ENCODE measurements at places on chromosomes 11 and 22.

DNA sequence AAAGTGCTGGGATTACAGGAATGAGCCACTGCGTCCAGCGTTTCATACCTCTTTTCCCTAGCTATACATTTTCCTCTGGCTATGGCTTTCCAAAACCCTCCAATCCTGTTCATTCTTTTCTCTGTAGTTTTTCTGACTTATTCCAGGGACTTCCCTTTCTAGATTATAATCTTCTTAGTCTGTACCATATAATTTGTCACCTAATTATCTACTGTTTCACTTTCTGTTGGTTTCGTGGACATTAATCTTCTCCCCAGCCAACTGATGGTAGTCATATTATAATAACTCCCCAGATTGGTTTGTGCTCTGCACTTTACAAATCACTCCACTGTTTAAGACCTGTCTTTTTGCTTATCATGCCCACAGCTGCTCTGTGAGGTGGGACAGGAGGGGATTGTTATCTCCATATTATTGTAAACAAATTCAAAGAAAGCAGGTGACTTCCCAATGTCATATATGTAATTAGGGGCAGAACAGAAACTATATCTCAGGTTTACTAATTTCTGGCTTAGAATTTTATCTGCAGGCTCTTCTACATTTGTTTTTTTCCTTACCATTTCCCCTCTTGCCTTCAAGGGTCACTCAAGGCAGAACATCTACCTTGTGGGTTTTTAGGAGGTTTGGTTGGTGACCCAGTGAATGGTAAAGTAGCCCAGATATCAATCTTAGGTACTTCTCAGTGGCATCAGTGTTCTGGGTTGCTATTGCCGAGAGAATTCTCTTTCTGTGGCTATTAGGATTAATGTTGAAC, 23.9 kb downstream of the STIM1 start:
- DNase-seq: no peak

GRCh38 chr11:108757630-108758029, 92.8 kb downstream of the DDX10 start:
- no peak for DNase-seq

DNA sequence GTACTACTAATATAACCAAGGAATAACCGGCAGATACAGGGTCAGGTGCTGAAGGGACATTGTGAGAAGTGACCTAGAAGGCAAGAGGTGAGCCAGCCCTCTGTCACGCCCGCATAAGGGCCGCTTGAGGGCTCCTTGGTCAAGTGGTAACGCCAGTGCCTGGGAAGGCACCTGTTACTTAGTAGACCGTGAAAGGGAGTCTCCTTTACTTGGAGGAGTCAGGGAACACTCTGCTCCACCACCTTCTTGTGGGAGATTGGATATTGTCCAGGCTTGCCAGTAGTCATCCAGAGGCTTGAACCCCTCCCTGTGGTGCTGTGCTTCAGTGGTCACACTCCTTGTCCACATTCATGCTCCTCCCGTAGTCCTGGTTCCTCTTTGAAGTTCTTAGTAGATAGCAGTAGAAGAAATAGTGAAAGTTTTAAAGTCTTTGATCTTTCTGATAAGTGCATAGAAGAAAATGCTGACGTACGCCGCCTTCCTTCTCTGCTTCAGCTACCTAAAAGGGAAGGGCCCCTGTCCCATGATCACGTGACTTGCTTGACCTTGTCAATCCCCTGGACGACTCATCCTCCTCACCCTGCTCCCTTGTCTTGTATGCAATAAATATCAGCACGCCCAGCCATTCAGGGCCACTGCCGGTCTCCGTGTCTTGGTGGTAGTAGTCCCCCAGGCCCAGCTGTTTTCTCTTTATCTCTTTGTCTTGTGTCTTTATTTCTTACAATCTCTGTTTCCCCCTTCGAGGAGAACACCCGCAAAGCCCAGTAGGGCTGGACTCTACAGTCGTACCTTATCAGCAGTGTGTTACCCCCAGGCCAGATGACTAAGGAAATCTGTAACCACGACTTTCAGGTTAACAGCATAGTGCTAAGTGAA, 6.1 kb downstream of the NUP50 start:
- DNase-seq: no peak

DNA sequence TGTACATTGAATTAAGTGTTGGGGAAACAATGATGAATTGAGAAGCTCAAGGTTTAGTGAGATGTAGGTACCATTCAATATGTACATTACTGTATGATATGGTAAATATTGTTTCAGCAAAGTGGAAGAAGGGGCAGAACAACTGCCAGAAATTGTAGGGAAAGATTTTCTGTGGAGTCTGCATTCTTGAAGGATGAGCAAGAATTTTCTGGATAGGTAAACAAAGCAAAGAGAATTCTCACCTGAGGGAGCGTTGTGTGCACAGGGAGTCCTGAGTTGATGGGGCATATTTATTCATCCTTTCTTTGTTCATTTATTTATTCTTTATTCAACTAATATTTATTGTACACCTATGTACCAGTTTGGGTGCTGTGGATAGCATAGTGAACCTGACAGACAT, 83.2 kb downstream of the TMEM135 start:
- DNase-seq: no peak

DNA sequence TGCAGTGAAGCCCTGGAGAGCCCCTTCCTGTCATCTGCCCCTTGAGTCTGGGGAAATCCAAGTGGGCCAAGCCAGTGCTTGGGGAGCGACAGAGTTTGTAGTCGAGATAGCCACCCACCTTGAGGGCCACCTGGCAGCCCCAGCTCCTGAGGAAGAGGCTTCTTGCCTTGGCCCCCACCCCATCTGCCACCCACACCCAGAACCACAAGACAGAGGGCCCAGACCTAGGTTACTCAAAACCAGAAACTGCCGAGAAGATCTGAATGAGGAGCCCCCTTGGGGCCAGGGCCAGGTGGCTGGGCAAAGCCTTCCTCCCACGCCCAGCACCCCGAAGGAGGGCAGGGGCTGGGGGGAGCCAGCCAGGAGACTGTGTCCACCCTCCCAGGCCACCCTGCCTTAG, 18.8 kb upstream of the PRR5 start:
- DNase-seq: no peak

GRCh38 chr11:13054278-13054677, 45.2 kb downstream of the RASSF10 start:
- DNase-seq: no peak

- no peak for DNase-seq
Measured at GRCh38 chr11:128596250-128596649, 8.9 kb upstream of the ETS1 start.

DNA sequence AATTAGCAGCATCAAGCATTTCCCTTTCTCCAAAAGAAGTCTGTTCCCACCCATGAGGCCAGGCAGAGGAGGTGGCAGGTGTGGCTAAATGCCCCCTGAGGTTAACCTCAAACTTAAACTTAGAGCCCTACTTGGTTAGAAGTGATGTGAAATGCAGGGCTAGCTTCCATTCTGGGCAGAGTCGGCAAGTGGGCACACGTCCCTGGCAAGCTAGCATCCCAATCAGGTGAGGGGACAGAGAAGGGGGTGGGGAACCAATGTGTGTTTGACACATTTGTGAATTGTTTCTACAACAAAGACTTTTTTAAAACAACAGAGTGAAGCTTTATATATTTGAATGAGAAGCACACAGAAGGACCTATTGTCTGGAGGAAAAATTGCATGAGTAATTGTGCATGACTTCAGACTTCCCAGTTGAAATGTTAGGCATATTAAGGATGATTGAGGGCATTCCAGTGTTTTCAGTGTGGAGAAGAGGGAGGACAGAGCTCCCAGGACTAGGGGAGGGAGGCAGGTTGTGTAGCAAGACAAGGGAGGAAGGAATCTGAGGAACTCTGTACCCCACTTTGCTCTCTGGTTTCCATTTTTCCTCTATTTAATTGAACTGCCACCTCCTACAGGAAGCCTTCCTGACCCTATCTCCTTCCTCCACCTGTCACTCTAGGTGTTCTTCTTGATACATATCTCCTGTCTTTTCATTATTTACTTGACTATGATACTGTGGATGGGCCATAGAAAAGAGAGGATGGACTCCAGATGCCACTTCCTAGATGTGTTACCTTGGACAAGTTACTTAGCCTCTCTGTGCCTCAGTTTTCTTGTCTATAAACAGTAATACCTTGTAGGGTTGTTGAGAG, 83.3 kb upstream of the PICALM start:
- DNase-seq: peak; percentile 90

- DNase-seq: no peak
Measured at GRCh38 chr11:134022748-134023147, 46.1 kb upstream of the JAM3 start.

DNA sequence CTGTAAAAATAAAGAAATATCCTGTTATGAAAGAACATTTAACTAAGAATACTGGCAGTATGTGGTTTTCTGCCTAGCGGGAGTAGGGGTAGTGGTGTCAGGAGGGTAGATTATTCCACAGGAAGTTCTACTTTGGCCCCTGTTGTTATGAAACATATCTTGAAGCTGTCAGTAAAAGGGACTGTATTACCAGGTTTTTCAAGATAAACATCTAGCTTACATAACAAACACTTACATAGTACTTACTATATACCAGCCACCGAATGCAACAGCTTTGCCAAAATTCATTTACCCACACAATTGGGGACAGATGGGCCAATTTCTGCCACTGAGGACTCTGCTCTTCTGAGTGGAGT, 3.7 kb downstream of the TMEM123 start:
- DNase-seq: no peak

GRCh38 chr11:115775846-115776245, 271.6 kb upstream of the CADM1 start:
- no peak for DNase-seq

- DNase-seq: no peak
Measured at GRCh38 chr22:43387815-43388214, 24.0 kb upstream of the MPPED1 start.

DNA sequence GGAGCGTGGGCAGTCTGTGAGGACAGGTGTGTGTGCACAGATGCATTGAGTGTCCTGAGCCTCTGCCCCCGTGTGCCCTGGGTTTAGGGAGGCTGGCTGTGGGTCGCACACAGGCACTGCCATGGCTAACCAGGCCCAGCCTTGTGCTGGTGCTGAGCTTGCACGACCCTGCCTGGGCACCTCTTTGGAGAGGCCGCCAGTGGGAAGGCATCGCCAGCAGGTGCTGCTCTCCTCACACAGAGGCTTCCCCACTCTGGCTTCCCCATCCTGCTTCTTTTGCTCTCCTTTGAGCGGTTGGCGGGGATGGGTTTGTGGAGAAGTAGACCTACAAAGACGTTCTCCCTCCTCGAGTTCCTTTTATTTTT, 4.1 kb downstream of the WNT7B start:
- DNase-seq: no peak

GRCh38 chr11:65786786-65787636, at the start of gene OVOL1:
OVOL1 (plus strand) TSS chr11:65787063; CDS start chr11:65787374, 311 bp downstream.
- no peak for DNase-seq

- DNase-seq: no peak
Measured at GRCh38 chr11:68186061-68186460, 27.0 kb downstream of the KMT5B start.

DNA sequence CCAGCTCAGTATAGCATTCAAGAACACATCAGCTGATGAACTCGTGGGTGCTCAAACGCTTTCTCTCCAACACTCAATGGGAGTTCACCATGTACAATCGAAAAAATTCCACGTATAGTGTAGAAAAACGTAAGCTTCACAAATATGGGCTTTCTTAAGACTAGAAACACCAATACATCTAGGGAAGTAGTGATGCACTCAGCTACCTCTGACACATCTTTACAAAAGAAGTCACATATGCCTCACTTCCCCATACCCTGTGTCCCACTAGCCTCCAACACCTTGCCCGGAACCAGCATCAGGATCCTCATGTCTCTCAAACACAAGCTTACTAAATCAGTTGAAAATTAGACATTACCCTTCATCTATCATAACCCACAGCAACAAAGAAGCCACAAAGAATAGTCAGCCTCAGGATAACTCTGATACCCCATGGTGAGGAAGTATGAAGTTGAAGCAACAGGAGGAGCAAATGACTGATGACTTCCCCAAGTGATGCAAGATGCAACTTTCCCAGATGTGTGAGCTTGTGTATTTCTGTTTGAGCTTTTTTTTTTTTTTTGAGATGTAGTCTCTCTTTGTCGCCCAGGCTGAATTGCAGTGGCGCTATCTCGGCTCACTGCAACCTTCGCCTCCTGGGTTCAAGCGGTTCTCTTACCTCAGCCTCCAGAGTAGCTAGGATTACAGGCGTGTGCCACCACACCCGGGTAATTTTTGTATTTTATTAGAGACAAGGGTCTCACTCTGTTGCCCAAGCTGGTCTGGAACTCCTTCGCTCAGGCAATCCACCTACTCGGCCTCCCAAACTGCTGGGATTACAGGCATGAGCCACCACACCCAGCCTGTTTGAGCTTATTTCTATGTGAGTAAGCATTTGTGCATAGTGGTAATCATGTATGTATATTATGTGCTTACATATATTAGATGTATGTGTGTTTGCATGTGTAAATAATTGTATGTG, 8.5 kb upstream of the DENND5A start:
- DNase-seq: no peak

GRCh38 chr11:69251639-69252489, 42.1 kb upstream of the MYEOV start:
- no peak for DNase-seq

- no peak for DNase-seq
Measured at GRCh38 chr22:27571463-27572277, 229.9 kb downstream of the MN1 start.

- no peak for DNase-seq
Measured at GRCh38 chr22:19509191-19509590, 15.0 kb downstream of the CLDN5 start.

DNA sequence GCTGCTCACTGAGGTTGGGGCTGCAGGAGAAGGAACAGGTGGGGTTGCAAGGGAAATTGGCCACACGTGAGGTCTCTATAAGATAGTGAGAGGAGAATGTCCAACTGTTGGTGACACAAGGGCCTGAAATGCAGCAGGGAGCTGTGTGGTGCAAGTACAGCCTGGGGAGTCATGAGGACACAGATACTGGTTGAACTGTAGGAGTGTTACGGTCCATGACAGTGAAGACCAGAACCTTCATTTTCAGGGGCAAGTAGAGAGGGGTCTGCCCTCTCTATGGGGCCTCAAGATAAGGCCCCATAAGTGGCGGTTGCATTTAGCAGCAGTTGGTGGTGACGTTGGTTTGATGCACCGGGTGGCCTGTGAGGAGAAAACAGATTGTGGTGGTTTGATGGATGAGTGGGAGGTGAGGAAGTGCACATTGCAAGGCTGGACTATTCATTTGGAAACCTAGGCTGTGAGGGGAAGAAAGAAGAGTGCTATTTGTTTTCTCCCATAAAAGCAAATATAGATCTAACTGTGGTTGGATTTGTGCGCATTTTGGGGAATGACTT, 39.4 kb downstream of the MICAL2 start:
- no peak for DNase-seq

Measured in midbrain (tissue), 1 donor.